AG08395 (cell line): ENCODE measurements at places on chromosomes 5 and 9.

DNA sequence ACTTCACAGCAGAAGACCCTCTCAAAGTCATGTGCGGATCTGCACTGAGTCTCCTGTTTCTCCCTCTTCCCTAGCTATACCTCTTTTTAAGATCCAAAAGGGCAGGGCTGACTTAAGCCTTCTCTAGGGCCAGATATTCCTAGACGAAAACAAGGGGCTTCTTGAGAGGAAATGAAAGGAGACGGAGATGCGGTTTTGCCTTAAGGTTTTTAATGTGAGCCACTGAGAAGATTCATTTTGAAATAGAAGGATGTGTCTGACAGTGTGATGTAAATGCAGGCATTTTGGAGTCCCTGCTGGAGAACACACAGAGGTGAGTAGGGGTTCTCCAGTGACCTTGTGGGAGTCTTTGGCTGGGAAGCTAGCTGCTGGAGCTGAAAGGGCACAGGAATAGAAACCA is 15.6 kb upstream of the IL12B start:
- no peak for DNase-seq

GRCh38 chr5:10539687-10539998 is 24.2 kb upstream of the ANKRD33B start:
- peak; percentile 54 for DNase-seq

GRCh38 chr9:13189362-13189761 is 90.1 kb downstream of the MPDZ start:
- DNase-seq, result no peak

GRCh38 chr9:122392284-122392683 is 21.5 kb downstream of the PTGS1 start:
- no peak for DNase-seq

DNA sequence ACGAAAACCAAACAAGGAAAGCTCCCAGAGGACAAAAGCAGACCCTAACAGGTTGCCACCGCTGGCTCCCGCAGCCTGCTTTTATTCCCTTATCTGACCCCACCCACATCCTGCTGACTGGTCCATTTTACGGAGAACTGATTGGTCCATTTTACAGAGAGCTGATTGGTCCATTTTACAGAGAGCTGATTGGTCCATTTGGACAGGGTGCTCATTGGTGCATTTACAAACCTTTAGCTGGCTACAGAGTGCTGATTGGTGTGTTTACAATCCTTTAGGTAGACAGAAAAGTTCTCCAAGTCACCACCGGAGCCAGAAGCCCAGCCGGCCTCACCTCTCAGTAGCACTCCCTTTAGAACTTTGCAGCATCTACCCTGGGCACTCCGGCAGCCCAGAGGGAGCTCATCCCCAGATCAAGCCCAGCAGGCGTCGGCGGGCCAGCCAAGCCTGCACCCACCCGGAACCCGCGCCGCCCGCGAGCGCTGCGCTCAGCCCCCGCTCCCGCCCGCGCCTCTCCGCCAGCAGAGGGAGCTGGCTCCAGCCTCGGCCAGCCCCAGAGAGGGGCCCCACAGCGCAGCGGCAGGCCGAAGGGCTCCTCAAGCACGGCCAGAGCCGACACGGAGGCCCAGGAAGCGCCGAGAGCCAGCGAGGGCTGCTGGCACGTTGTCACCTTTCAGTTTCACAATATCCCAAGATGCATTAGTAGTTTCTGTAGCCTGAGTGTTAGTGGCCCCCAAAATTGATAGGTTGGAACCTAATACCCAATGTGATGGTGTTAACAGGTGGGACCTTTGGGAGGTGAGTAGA is 35.3 kb upstream of the CLPTM1L start:
- DNase-seq, result peak; percentile 11

- DNase-seq, result no peak
Observed at GRCh38 chr5:95172659-95173058, 112.2 kb downstream of the MCTP1 start.

DNA sequence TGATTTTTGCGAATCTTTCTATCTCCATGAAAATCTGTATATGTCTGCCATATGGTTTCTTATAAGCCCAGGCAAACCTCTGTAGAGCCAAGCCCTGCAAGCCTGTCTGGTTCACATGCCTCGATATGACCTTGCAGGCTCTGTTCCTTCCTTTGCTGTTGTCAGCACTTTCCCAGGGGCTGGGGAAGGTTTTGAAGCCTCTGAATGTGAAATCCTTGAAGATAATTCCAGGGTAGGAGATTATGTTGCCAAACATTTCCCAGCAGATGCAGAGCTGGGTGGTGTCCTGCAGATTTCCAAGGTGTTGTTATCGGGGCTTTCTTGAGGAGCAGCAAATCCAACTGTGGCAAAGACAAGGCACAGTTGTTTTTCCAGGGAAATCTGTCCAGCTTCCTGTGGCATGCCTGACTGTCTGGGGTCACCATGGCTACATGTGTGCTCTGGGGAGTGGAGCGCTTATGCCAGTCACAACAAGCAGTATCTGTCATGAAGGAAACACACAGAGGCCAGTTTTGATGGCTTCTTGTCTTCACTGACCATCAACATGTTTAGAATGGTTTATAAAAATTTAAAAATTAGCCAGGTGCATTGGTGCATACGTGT is 60.7 kb upstream of the RPS23 start:
- DNase-seq, result no peak

- DNase-seq, result peak; percentile 71
Observed at GRCh38 chr5:4868140-4868735, 271.9 kb upstream of the ADAMTS16 start.

DNA sequence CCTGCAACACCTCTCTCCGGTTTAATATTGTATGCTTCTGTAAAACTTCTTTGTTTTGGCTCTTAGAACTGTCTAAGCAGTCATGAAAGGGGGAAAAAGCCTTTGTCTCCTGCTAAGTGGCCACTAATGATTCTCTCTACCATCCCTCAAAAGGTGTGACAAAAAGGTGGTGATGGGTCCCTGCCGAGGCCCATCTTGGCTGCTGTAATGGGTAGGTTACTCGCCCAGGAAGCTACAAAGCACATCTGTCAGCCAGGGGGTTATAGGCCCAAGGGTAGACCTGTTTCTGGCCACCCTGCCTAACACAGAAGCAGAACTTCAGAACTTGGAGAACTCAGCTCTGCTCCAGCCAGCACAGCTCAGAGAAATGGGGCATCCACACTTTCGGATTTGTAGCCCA is 1.6 kb downstream of the FAM219A start:
- DNase-seq, result no peak

DNA sequence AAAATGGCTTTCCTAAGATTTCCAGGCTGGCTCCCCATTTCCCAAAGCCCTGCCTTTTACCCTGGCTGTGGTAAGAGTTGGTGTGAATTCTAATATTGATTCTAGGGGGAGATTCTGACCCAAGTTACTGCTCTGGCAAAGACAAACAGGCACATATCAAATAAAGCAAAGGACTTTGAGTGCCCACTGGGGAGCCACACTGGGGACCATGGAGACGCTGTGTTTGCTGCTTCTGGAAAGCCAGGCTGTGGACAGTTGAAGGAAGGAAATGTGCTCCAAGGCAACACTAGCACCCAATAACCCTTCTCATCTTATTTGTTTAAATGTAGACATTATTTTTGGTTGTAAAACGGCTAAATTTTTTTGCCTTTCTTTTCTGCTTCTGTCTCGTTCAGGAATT is 78.7 kb downstream of the SNCAIP start:
- no peak for DNase-seq

GRCh38 chr9:31519424-31519823 is 865.0 kb upstream of the ACO1 start:
- no peak for DNase-seq

DNA sequence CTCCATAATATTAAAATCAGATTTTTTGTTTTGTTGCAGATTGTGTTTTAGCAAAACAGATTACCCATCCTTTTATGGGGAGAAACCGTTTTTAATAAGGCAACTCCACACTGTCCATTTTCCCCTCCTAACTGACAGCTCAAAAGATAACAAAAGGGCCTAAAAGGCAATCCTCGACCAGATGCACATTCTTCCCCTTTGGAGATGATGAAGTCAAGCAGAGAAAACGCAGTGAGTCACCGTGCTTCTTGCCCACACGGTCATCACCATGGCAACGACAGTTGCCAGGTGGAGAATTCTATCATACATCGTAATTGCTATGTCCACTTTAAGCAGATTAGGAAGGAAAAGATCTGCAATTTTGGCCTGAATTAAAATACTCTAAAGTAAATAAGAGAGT is 96.4 kb downstream of the DIRAS2 start:
- peak; percentile 38 for DNase-seq

GRCh38 chr5:73564018-73564417 is 1.4 kb downstream of the ANKRA2 start:
- no peak for DNase-seq

DNA sequence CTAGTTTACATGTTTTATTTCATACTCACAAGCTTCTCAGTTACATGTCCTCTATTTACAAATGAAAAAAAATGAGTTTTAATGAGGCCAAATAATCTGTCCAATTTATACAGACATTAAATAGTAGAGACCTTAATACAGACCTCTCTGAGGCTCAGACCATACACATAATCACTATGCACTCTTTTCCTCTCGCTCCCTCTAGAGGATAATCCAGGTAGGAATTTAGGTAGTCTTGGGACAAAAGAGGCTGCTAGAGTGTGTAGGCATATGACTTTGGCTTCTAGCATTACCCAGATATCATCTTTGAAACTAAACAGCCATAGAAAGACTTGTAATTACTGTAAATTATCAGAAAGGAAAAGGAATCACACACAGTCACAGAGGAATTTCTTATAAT is 444.7 kb downstream of the HINT1 start:
- DNase-seq, result peak; percentile 26
